ENCODE measurements at places on chromosomes 6 and 20. TPM values are rescaled to one million over a fixed set of nuclear protein-coding genes. Genes with fewer than 3 reads are reported as not detected.
A peak's percentile ranks its signal among the peaks of the same experiment; 100 is the strongest.

DNA sequence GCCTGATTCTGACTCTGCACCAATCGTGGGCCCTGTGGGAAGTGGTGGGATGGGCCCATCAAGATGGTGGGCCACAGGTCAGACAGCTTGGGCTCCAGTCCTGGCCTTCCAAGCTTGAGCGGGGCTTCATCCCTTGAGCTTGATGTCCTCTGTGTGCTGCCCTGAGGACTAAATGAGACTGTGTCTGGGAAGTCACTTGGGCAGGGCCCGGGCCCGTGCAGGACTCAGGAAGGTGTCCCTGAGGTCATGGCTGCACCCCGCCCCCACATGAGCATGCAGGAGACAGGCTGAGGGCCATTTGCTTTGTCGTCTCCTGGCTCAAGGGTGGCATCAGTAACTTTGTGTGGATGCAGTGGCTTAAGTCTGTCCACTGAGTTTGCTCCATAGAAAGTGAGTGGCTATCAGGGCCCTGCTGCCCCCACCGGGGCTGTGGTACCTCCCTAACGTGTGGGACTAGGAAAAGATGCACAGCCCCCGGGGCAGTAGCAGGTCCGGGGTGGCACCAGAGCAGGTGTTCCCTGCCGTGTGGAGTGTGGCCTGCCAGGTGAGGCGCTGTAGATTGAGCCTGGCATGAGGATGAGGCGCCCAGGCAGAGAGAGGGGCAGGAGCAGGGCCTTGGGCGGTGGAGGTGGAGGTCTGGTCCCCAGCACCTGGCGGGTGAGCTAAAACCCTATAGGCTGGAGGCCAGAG is 298.6 kb downstream of the TAF4 start:
- peak; percentile 67 for DNase-seq

SCRT2 gene
- not detected for total RNA-seq

DLK2 gene
- 0.14 TPM for total RNA-seq

DNA sequence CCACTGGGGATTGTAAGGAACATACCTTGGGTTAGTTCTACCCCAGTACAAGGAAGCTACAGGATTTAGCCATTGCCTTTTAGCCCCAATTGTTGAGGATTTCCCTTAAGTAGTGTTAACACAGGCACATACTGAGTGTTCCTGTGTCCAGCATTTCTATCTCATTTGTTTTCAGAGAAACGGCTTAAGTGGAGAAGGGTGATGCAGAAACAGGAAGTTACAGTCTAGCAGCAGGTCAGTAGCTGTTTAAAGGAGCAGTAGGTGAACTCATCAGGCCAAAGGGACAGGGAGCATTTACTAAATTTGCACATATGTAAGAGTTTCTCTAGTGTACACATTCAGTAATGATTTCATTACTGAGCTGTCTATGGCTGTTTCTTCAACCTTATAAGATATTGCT is 644.2 kb upstream of the GJE1 start:
- no peak for DNase-seq

RPP21 gene
- 30.0 TPM for total RNA-seq

- DNase-seq, result no peak
Measured at GRCh38 chr6:125154761-125155135, 1.2 kb downstream of the TPD52L1 start.

DNA sequence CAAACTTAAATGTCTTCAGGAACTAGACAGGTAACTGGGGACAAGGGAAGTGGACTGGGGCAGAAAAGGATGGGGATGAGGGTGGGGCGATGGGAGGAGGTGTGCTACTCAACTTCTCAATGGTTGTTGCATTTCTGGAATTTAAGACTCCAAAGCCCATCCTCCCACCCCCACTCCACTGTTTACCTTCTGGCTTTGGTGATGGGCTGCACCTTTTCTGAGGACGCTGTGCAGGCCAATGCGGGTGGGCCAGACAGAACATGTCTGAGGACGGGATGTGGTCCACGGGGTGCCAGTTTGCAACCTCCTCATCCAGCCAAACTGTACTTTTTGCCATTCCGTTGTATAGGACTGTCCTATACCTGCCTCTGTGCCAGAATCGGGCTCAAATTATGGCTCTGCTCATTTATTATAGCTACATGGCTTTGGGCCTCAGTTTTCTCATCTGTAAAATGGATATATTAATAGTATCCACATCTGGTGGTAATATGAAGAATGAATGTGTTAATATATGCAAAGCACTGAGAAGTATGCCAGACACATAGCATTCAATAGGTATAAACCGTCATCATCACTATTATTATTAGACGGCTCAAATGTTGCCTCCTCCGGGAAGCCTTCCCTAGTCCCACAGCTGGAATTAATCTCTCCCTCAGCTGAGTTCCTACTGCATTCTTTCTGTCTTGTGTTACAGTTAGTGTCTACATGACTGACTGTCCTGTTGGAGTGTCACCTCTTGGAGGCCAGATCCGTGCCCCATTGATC is 31.0 kb upstream of the VEGFA start:
- no peak for DNase-seq

- no peak for DNase-seq
Measured at GRCh38 chr6:153340568-153340967, 209.5 kb upstream of the RGS17 start.

SYNE1 gene
- total RNA-seq, result 135 TPM

DNA sequence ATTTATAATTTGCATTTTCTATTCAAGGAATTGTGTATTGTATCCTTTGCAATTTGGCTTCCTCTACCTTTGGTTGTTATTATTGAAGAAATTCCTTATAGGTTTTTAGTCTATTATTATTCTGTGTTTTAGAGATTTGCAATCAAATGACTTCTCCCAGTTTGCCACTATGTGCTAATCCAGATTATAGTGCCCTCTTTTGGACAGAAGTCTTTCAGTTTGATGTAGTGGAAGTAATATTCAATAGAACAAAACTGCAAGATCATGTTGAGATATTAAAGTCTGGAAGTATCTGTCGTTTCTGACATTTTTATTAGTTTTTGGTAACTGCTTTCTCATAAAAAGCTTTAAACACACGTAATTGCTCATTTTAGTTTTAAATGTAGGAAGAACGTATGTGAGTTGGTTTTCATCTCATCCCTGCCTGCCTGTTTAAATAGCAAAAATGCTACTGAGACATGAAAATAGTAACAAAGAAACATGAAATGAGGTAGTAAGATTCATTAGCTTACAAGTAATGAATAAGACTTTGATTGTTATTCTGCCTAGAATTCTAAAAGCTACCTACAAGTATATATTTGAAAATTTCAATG is 72.8 kb downstream of the RTN4IP1 start:
- DNase-seq, result no peak

DNA sequence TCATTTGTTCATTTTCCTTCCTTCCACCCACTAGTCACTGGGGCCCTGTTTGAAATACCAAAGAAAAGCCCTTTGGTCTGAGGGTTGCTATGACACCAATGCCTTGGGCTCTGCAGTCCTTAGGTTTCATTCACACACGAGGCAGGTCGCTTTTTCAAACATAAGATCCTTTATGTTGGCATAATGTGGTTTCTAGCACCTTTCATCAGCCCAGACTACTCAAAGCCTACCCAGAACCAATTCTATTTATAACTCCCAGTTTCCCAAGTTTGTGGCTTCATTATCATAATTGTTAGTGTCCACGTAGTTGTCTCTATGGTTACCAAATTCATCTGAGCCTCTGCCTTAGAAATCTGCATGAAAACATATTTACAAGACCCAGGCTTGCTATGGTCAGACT is 6.6 kb upstream of the TP53RK start:
- no peak for DNase-seq

DNA sequence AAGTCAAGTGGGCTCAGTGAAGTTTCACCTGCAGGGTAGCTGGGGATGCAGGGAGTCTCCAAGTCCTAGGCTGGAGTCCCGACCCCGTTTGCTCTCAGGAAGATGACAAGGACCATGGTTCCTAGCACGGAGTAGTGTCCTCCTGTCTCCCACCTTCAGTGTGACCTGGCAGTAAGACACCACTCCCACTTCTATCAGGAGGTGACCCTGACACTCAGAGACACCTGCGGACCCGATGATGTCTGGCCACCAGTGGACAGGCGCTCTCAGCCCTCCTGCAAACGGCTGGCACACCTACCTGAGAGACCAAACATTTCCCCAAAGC is 1.1 kb downstream of the SOD2 start:
- no peak for DNase-seq

DNA sequence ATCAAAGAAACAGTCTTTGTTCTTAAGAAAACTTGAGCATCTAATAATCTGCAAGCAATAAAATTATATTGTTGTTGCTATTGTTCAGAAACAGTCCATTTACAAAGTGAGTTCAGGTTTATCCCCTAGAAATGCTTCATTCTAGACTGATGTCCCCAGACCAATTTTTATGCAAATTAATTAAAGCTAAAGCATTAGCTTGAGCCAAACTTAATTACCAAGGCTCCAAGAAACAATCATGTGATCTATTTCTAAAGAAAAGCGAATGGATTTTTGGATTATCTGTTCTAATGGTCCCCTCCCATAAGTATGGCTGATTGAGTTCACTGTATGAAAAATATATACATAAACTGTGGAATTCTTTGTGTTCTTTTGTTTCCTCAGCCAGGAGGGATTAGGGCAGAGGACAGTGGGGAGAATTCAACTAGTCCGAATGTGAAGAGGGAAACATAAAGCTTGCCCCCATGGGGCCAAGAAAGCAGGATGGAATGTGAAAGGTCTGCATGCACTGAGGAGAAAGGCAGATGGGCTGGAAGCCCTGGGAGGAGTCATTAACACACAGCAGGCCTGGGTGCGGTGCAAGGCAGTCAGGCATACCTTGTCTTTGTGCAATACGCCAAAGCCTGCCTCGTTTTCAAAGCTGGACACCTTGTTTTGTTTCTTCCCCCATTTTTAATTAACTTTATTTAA is 597.1 kb downstream of the KIF16B start:
- no peak for DNase-seq

DNA sequence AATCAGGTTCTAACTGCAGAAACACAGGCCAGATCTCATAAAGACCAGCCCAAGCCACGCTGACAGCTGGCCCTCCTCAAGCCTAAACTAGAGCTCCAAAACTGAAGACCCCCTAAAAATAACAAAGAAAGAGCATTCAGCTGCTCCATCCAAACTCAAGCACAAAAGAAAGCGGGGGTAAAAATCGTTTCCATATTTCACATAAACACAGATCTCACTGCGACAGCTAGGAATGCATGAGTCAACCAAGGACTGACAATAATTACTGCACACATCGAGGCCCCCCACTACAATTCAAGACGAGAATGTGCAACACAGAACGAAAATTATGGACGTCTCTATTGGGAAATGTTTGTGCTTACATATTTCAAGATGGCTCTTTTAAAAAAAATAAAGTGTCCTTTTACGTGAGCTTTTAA is 31.1 kb downstream of the CNKSR3 start:
- no peak for DNase-seq

TFAP2B gene
- not detected for total RNA-seq

SLC17A3 gene
- total RNA-seq, result not detected

BTNL2 gene
- total RNA-seq, result not detected

DNA sequence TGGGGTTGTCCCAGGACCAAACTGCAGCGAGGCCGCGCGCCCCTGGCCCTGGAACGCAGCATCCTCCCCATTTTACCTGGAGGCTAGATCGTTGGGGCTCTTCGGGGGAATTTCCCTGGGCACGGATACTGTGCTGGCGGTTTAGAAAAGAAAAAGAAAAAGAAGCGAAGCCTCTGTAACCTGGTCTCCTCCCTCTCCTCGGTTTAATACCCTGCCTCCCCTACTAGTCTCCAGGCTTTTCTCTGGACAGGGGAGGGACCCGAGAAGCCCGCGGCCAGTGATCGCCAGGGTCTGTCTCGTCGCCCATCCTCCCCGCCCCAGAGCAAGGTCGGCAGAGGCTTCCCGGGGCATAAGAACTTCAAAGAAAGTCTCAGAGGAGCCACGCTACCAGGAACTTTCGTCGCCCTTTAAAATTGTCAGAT is 6.1 kb upstream of the LAMP5 start:
- DNase-seq, result no peak

GRCh38 chr6:63882208-63882607 is 246.6 kb downstream of the PHF3 start:
- no peak for DNase-seq

Data from posterior vena cava (tissue), 2 donors.